MCF 10A (cell line): ENCODE measurements at places on chromosomes 2 and 18.

- peak; percentile 51 for DNase-seq
Observed at GRCh38 chr2:63738019-63738418, 103.7 kb upstream of the UGP2 start.

DNA sequence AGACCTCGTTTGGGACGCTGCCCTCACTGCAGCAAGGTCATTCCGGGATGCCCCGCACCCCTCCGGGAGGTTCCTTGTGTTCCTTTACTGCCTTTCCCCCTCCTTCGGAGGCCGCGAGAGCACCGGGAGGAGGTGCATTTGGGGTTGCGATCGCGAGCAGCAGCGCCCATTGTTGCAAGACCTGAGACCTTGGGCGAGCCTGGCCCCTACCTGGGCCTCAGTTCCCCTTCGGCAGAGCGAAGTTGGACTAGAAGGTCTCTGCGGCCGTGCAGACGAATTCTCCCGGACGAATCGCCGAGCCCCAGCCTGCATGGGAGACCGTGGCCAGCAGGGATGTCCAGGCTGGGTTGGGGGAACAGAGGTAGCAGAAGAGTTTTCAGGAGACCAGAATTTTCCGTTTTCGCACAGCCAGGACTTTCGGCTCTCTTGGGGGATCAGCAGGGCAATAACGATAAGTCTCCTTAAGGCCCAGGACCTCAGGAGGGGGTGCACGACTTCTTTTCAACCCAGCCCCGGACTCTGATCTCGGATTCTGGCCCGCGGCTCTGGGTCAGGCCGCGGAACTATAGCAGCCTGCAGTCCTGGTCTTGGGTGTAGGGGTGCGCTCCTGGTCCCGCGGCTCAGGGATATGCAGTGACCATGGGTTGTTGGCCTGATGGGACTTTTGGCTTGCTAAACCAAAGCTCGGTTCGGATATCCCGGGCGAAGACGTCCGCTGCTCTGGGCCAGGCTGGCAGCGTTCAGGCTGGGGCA, 2.8 kb downstream of the GDF7 start:
- no peak for DNase-seq

DNA sequence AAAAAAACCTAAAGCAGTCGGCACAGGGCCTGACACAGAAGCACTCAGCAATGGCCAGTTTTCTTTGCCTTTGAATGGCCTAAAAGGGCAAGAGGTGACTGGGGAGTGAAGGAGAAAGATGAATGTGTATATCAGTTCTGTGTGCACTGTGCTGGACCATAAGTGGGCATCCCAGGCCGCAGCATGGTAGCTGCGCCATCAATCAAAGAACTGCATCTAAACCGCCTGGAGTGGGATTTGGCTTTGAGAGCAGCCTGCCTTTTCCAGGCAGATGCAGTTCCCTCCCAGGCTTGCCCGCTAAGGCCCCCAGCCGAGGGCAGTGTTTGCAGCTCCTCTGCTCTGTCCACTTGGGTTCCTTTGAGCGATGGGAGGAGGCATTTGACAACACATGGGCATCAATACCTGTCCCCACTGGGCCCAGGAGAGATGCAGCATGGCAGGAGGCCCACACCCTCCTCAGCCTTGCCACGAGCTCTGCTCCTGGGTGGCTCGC, 144.1 kb downstream of the FAM210A start:
- DNase-seq, result no peak

- DNase-seq, result no peak
Observed at GRCh38 chr2:73704285-73704684, 32.9 kb downstream of the TPRKB start.

DNA sequence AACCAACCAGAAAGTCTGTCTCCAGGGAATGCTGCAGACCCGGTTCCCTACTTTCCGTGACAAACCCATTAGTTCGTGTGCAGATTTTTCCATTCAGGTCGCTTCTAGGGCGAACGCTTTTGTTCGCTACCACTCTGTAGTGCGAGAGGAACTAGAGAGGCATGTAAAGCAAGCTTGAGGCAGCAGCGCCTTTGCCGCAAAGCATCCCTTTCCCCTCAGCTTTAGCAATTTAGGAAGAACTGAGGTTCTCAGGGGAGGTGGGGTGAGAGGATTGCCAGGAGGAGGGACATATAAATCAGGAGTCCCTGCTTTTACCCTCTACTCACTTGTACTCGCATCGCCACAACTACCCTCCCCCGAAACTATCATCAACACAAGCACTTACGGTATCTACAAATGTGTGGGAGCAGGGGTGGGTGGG, 748 bp upstream of the ZNF804A start:
- no peak for DNase-seq

DNA sequence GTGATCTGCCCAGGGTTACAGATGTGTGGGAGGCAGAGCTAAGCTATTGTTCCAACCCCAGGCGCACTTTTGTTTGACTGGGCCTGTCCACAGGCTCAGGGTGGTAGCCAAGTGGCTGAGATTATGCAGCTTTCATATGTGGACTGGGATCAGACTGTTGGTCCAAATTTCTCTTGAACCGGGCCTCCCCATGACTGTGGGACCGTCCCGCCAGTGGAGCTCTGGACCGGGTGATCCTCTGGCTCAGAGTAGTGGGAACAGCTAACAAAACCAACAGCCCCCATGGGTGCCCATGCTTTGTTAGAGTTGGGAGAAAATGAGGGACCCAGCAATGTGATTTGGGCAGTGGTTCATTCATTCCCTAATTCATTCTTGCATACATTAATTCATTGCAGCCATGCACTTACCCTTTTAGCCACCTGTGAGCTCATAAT, 86.8 kb upstream of the HS6ST1 start:
- DNase-seq, result no peak

DNA sequence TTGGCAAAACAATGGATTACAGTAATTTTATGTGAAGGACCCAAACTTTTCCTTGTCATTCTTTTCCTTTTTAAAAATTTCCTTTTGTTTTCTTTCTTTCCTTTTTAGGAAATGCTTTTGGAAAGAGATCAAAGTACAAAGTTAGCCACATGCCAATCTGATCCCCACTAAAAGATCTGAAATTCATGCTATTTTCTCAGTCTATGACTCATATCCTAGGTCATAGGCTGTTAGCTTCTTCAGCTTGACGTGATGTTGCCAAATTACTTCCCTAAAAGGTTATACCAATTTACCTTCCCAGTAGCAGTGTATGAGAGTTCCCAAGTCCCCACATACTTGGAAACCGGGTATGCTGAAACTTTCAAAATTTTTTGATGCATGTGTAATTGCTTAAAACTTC, 355.3 kb downstream of the INSIG2 start:
- peak; percentile 80 for DNase-seq

GRCh38 chr18:58848685-58849084, 16.0 kb upstream of the ZNF532 start:
- DNase-seq, result peak; percentile 61

DNA sequence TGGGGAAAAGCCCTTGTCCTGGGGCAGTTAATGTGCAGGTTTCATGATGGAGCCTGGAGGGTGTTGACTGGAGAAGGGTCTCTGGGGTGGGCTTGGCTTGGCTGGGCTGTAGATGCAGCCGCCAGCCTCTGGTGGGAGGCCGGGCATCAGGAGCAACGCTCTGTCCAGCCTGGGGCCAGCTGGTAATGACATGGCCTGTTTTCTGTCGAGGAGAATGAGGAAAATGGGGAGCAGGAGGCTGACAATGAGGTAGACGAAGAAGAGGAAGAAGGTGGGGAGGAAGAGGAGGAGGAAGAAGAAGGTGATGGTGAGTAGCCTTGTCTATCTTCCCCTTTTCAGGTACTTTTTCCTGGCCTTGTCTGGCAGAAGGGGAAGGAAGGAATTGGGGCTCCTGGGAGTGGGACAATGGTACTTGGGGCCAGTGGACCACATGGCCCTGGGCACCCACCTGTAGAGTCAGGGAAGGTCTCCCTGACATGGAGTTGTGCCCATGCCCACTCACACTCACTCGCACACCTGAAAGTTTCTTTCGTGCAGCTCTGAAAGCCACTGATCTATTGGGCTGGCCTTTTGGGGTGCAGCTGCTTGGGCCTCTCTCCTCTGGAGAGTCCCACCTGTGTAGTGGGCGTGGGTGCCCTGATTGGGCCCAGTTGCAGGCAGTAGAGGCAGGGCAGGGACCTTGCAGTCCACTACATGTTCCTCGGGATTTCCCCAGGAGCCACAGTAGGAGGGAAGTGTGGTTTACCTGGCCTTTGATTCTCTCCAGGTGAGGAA, 3.5 kb downstream of the PTMA start:
- DNase-seq, result no peak

DNA sequence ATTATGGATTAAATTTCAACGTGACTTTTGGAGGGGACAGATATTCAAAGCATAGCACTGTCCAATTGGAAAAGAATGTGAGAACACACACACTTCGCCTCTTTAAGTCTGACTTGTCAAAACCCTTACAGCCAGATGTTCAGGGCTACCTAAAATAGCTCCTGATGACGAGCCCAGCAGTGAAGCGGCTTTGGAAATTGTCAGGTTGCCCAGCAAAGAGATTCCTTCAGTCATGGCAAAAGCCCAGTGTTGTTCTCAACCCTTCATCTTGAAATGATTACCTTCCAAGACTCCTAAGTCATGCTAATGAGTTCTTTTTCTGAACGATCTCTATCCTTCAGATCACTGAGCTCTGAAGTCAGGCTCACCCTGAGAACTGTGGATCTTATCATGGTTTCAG, 436.6 kb downstream of the LRATD1 start:
- no peak for DNase-seq

- DNase-seq, result peak; percentile 36
Observed at GRCh38 chr2:138365581-138365980, 136.0 kb upstream of the SPOPL start.

GRCh38 chr2:111186933-111187332, 66.2 kb downstream of the BCL2L11 start:
- DNase-seq, result no peak

- peak; percentile 52 for DNase-seq
Observed at GRCh38 chr2:218717262-218717661, 6.6 kb downstream of the TTLL4 start.

DNA sequence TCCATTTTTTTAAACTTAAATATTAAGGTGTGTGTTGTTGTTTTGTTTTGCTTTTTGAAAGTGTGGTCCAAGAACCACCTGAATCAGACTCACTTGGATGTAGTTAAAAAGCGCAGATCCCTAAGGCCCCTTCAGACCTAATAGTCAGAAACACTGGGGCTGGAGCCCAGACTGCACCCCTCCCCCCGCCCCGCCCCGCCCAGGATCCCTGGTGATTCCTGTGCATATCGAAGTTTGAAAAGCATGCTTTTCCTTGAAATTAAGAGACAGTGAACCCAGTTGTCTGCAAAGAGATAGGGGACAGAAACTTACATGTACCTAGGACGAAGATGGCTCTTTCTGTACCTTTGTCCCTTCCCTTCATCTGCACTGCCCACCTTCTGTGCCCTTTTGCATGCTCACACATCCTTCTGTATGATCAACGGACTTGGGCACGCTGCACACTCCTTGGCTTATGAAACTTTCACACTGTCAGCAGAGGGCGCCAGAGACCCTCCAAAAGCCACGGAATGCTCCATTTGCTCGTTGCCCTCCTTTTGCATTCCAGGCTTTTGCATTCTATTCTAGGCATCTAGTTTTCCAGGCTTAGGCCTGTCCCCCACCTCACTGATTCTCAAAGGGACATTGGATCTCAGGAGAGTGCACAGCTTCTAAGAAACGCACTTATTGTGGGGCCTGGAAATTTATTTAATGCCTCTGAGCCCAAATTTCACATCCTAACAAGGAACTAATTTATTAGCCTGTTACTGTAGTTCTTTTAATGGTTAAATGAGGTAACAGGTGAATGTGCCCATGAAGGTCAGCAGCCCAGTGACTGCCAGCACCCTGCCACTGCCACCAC, 32.8 kb upstream of the SLC14A1 start:
- peak; percentile 86 for DNase-seq

- no peak for DNase-seq
Observed at GRCh38 chr2:235112365-235112764, 160.5 kb downstream of the SH3BP4 start.

- no peak for DNase-seq
Observed at GRCh38 chr18:74373428-74373827, 57.8 kb downstream of the C18orf63 start.

DNA sequence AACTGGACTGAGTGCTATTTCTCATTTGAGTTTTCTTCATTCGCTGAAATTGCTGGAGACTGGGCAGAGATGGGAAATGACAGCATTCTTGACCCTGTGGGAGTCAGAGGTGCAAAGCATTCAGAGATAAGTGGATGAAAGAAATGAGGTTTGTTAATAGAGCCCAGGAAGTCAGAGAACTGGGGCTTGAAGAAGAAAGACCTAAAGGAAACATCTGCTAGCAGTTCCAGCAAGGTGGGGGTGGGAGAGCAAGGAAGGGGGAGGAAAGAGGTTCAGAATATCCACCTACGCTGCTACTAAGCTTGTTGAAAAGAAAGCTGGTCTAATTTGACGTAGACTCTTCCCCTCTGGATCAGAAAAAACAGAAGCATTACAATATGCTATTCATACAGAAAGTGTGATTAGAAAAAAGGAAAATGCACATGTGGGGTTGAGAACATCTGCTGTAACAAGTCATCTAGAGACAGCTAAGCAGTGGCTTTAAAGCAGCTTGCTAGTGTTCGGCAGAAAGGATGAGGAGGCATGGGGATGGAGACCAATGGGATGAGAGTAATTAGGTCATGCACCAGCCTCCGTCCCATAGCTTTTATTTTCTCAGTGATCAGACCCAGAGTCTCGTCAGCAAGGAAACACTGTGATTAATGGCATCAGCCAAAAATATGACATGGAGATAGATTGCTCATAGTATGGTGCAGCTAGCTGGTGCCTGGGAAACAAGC, 29.7 kb downstream of the NAB1 start:
- no peak for DNase-seq

GRCh38 chr2:46347648-46348280, 50.6 kb downstream of the EPAS1 start:
- no peak for DNase-seq

DNA sequence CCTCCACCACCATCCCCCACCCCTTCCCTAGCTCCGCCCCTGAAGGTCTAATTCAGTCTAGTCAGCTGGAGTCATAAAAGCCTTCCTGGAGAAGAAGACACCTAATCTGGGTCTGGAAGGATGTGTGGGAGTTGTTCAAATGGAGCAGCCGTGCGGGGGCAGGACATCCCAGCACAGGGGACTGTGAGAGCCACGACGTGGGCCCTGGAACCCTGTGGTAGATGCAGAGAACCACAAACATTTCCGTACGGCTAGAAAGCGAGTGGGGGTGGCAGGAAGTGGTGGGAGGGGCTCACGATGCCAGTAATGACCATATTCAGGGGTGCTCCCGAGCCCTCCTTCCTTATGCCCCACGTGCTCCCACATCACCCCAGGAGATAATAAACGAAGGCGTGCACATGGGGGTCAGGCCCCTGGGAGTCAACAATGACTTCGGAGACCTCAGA, 20.9 kb upstream of the COL6A3 start:
- DNase-seq, result peak; percentile 66

- DNase-seq, result no peak
Observed at GRCh38 chr2:240915526-240916341, 9.6 kb downstream of the CROCC2 start.

- DNase-seq, result no peak
Observed at GRCh38 chr2:114011713-114012112, 121.8 kb downstream of the ACTR3 start.

GRCh38 chr2:214724741-214725140, 84.7 kb downstream of the BARD1 start:
- DNase-seq, result no peak

- peak; percentile 53 for DNase-seq
Observed at GRCh38 chr18:7567474-7568425, 634 bp downstream of the PTPRM start.

- DNase-seq, result peak; percentile 62
Observed at GRCh38 chr2:160429248-160430000, 64.2 kb downstream of the RBMS1 start.
